Hepatocyte (in vitro differentiated cells): ENCODE measurements at places on chromosomes 1 and 21. TPM values are rescaled to one million over a fixed set of nuclear protein-coding genes. Genes with fewer than 3 reads are reported as not detected.

GRCh38 chr1:197811769-197812168 lies 36.5 kb upstream of the DENND1B start:
- H3K27me3 ChIP-seq, result no peaks in the 10 kb centered on the region
- H3K27ac ChIP-seq, result no peak overlapping the region
- DNase-seq, result no peak
- H3K36me3 ChIP-seq, result no peaks in the 10 kb centered on the region
- H3K4me3 ChIP-seq, result no peak overlapping the region

GRCh38 chr1:246728311-246728710 lies 4.1 kb downstream of the SCCPDH start:
- peaks cover 3% of the 10 kb centered on the region for H3K36me3 ChIP-seq
- H3K4me3 ChIP-seq, result no peak overlapping the region
- no peaks in the 10 kb centered on the region for H3K27me3 ChIP-seq
- H3K4me1 ChIP-seq, result no peaks in the 10 kb centered on the region

The SPRR5 gene
- not detected in 2 replicates for total RNA-seq

- no peaks in the 10 kb centered on the region for H3K36me3 ChIP-seq
- H3K27me3 ChIP-seq, result no peaks in the 10 kb centered on the region
- no peak overlapping the region for H3K27ac ChIP-seq
- H3K4me1 ChIP-seq, result peaks cover 7% of the 10 kb centered on the region
Observed at GRCh38 chr1:207853372-207853757, 57.6 kb downstream of the CD34 start.

DNA sequence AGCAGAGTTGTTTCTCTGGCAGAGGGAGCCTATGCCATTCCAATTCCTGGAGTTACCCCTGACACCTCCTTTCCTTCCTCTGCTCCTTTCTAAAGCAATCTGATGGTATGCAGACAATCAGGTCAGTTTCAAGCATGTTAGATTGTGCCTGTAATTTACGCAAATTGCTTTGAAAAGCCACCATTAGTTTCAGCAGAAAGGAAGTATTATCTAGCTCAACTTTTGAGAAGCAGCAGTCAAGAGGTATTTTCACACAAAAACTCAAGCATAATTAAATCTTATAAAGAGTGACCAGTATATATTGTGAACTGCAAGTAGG lies 2.2 kb downstream of the ERRFI1 start:
- H3K36me3 ChIP-seq, result no peaks in the 10 kb centered on the region
- H3K4me3 ChIP-seq, result peak overlapping the region; percentile 75
- H3K27me3 ChIP-seq, result no peaks in the 10 kb centered on the region
- H3K4me1 ChIP-seq, result peaks cover 43% of the 10 kb centered on the region
- peak overlapping the region; percentile 97 for H3K27ac ChIP-seq

- H3K36me3 ChIP-seq, result no peaks in the 10 kb centered on the region
- H3K27me3 ChIP-seq, result no peaks in the 10 kb centered on the region
- no peak overlapping the region for H3K4me3 ChIP-seq
- H3K4me1 ChIP-seq, result no peaks in the 10 kb centered on the region
- H3K27ac ChIP-seq, result no peak overlapping the region
- DNase-seq, result no peak
Observed at GRCh38 chr1:90973897-90974798, 47.7 kb downstream of the ZNF644 start.

DNA sequence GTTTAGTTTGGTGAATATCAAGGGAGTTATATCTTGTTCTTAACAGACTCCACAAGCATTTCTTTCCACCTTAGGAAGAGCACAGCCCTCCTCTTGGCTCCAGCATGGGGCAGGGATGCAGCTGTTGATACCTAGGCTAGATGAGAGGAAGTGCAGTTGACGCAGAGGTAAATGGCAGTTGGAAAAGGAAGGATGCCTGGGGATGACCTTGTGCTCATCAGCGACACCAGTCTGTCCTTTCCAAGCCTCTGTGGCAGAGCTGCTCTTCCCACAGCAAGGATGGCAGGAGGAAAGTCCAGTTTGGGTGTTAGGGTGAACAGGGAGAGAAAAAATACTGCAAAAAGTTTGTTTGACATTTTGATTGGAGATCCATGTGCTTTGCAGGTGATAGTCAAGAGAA lies 6.2 kb downstream of the PROX1 start:
- H3K4me1 ChIP-seq, result peaks cover 7% of the 10 kb centered on the region
- no peak for DNase-seq
- H3K36me3 ChIP-seq, result no peaks in the 10 kb centered on the region
- peaks cover 3% of the 10 kb centered on the region for H3K27me3 ChIP-seq
- no peak overlapping the region for H3K27ac ChIP-seq

The ST6GALNAC5 gene
- total RNA-seq, result 3.6 TPM in 2 replicates

GRCh38 chr1:66490816-66491215 lies 43.1 kb upstream of the SGIP1 start:
- no peak overlapping the region for H3K27ac ChIP-seq
- no peaks in the 10 kb centered on the region for H3K27me3 ChIP-seq
- no peak for DNase-seq
- no peak overlapping the region for H3K4me3 ChIP-seq

The RGS13 gene
- 3.3 and 4.4 TPM in 2 replicates for total RNA-seq

DNA sequence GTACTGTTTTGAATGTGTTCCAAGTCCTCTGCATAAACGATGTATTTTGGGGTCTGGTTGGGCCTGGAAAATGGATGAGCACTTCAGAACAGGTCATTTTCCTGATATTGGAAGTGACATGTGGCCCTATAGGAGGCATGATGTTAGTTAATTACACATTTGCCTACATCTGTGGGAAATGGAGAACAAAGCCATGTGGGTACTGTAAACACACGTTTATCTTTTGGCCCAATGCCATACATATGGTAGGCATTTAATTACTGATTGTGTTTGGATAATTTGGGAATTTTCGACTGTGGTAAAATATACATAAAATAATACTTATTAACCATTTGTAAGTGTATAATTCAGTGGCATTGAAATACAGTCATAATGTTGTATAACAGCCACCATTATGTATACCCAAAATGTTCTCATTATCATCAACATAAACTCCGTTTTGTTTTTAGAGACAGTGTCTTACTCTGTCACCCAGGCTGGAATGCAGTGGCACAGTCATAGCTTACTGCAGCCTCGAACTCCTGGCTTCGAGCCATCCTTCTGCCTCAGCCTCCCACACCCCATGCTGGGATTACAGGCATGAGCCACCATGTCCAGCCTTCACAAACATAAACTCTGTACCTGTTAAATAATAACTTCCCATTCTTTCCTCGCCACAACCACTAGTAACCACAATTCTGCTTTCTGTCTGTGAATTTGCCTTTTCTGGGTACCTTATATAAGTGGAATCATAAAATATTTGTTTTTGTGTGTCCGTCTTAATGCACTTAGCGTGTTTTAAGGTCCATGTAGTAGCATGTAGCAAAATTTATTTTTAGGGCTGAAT lies 11.9 kb upstream of the RNPEP start:
- no peaks in the 10 kb centered on the region for H3K36me3 ChIP-seq
- no peak for DNase-seq
- H3K4me3 ChIP-seq, result no peak overlapping the region
- no peaks in the 10 kb centered on the region for H3K4me1 ChIP-seq

GRCh38 chr21:24428591-24429199 lies 1178.6 kb downstream of the MRPL39 start:
- no peaks in the 10 kb centered on the region for H3K36me3 ChIP-seq
- H3K27me3 ChIP-seq, result no peaks in the 10 kb centered on the region
- DNase-seq, result no peak
- no peak overlapping the region for H3K4me3 ChIP-seq
- no peaks in the 10 kb centered on the region for H3K4me1 ChIP-seq

- no peak overlapping the region for H3K4me3 ChIP-seq
- H3K27ac ChIP-seq, result peak overlapping the region; percentile 89
- no peaks in the 10 kb centered on the region for H3K36me3 ChIP-seq
- H3K4me1 ChIP-seq, result peaks cover 11% of the 10 kb centered on the region
Observed at GRCh38 chr1:43455213-43455889, 1.6 kb upstream of the HYI start.

The ODF2L gene
- 58.8 and 58.9 TPM in 2 replicates for total RNA-seq

- H3K4me1 ChIP-seq, result no peaks in the 10 kb centered on the region
- no peak overlapping the region for H3K27ac ChIP-seq
- peaks cover 4% of the 10 kb centered on the region for H3K27me3 ChIP-seq
- no peak for DNase-seq
- no peak overlapping the region for H3K4me3 ChIP-seq
Observed at GRCh38 chr1:33630686-33631085, 158.2 kb downstream of the ZSCAN20 start.

DNA sequence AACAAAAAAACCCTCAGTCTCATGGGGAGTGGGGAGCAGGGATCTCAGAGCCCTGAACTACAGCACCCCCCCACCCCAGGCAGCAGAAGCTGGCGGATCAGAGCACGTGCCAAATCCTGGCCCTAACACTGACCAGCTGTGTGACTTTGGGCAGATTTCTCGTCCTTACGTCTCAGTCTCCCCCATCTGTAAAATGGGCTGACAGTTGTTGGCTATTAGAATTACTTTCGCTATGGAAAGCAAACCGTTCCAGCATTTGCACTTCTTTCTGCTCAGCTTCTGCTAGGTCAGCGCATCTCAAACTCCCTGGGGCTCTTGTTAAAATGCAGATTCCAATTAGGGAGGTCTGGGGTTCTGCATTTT lies 15.5 kb downstream of the TNFRSF8 start:
- H3K27me3 ChIP-seq, result no peaks in the 10 kb centered on the region
- H3K4me3 ChIP-seq, result no peak overlapping the region
- H3K27ac ChIP-seq, result no peak overlapping the region
- H3K36me3 ChIP-seq, result no peaks in the 10 kb centered on the region
- DNase-seq, result no peak

DNA sequence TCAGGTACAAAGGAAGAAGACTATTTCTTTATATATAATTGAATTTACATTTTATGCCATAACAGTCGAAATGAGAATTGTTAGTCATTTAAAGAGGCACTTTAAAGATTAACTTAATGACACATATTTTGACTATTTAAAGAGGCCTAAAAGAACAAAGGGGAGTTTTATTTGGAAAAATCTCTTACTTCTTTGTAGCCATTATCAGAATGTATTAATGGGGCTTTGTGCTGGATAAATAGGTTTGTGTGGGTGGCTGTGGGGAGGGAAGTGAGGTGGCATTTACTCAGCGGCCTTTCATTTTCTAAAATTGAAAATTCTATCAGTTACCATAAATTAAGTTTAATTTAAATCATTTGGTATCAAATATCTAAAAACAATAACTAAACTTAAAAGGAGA lies 462.2 kb upstream of the CXADR start:
- no peaks in the 10 kb centered on the region for H3K27me3 ChIP-seq
- H3K36me3 ChIP-seq, result no peaks in the 10 kb centered on the region
- no peak overlapping the region for H3K4me3 ChIP-seq
- no peak for DNase-seq
- H3K27ac ChIP-seq, result no peak overlapping the region

The LCE1B gene
- total RNA-seq, result not detected in 2 replicates

DNA sequence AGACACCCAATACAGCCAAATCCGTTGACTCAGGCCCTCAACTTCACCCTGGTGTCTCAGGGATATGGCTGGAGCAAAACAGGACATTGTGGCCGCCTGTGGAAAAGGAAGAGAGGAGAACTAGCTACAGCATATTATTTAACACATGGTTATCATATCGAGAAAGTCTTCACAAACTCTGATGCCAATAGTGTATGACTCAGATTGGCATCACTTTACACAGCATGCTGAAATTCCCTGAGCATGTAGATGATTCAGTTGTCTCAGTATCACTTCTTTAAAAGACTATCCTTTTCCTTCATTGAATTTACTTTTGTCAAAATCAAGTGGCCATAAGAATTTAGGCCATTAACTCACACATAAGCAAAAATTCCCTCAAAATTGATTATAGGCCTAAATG lies 20.1 kb downstream of the HSD3B2 start:
- no peaks in the 10 kb centered on the region for H3K27me3 ChIP-seq
- no peaks in the 10 kb centered on the region for H3K36me3 ChIP-seq
- no peak overlapping the region for H3K27ac ChIP-seq

- H3K36me3 ChIP-seq, result no peaks in the 10 kb centered on the region
- peak; percentile 45 for DNase-seq
- H3K27me3 ChIP-seq, result no peaks in the 10 kb centered on the region
- peak overlapping the region; percentile 80 for H3K27ac ChIP-seq
- peaks cover 29% of the 10 kb centered on the region for H3K4me1 ChIP-seq
Observed at GRCh38 chr1:202553560-202554038, 156.7 kb downstream of the SYT2 start.

The CRNN gene
- total RNA-seq, result not detected in 2 replicates

DNA sequence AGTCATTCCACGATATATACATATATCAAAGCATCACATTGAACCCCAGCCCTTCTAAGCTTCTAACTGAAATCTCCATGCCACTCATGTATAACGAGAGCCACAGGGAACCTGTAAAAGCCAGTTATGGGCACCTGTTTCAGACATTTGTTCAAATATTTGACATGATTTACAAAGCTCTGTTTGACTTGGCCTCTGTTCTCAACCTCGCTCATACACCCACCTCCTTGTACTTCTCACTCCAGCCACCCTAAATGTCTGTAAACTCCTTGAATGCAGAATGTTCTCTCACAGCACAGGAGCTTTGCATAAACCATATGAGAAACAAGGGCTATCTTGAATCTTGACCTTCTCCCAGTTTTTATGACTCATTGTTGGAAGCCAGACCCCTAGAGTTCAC lies 36.9 kb upstream of the CD2 start:
- H3K4me3 ChIP-seq, result no peak overlapping the region
- DNase-seq, result no peak
- no peaks in the 10 kb centered on the region for H3K36me3 ChIP-seq
- H3K4me1 ChIP-seq, result no peaks in the 10 kb centered on the region

The LIPI gene
- not detected in 2 replicates for total RNA-seq

DNA sequence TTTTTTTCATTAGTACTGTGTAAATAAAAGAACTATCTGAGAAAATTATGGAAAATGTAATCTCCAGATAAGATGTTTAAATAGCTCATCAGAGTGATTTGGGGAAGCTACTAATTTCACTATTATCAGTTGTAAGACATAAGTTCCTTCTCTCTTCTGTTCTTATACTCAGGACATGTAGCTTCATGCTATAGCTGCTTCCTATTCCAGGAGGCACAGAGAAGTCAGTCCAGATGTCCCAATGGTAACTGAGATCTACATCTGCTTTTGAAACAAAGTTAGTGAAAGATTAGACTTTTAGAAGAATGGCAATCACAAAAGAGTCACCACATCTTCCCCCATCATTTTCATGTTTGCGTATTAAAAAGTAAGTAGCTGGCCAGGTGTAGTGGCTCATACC lies 5.6 kb downstream of the MAP3K21 start:
- peaks cover 4% of the 10 kb centered on the region for H3K4me1 ChIP-seq
- H3K27me3 ChIP-seq, result peaks cover 4% of the 10 kb centered on the region
- H3K4me3 ChIP-seq, result no peak overlapping the region
- no peaks in the 10 kb centered on the region for H3K36me3 ChIP-seq
- no peak overlapping the region for H3K27ac ChIP-seq
- no peak for DNase-seq

GRCh38 chr21:35909456-35910223 lies 150.7 kb downstream of the SETD4 start:
- no peak for DNase-seq
- H3K27me3 ChIP-seq, result no peaks in the 10 kb centered on the region
- no peak overlapping the region for H3K4me3 ChIP-seq
- H3K36me3 ChIP-seq, result no peaks in the 10 kb centered on the region
- no peaks in the 10 kb centered on the region for H3K4me1 ChIP-seq

- no peak overlapping the region for H3K27ac ChIP-seq
- H3K27me3 ChIP-seq, result no peaks in the 10 kb centered on the region
- no peaks in the 10 kb centered on the region for H3K4me1 ChIP-seq
- no peak overlapping the region for H3K4me3 ChIP-seq
Observed at GRCh38 chr1:6384962-6385361, 8.6 kb downstream of the ACOT7 start.

GRCh38 chr1:215146240-215146975 lies 63.9 kb downstream of the KCNK2 start:
- H3K27me3 ChIP-seq, result no peaks in the 10 kb centered on the region
- H3K4me1 ChIP-seq, result no peaks in the 10 kb centered on the region
- no peak overlapping the region for H3K4me3 ChIP-seq
- DNase-seq, result peak; percentile 52
